Body of pancreas (tissue), 4 donors: ENCODE measurements at places on chromosomes 5 and 9. TPM values are rescaled to one million over a fixed set of nuclear protein-coding genes. Genes with fewer than 3 reads are reported as not detected.

DNA sequence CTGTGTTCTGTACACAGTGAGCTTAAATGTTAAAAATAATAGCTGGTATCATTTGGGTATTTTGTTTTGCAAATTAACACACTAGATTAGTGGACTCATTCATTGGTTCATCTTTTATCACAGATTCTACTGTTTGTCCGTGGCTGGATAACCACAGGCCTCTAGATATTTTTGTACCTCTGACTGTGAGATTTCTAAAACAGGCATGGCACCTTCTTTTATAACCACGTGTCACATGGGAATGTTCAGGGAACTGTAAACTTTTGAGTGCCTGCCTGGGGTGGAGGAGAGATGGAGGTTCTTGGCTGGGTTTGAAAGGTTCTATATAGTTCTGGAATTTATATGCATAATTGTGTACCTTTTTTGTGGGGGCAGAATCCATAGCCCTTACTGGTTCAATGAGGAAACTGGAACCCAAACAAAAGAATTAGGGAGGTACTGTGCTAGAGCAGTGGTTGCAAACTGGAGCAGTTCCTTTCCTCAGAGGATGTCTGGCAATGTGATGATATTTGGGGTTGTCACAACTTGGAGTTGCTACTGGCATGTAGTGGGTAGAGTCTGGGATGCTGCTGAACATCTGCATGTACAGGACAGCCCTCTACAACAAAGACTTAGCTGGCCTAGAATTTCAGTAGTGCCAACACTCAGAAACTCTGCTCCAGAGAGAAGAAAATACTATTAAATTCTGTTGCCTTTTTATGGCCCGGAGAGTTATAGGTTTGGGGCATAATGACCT lies 16.9 kb downstream of the TLE4 start:
- DNase-seq = no peak

GRCh38 chr5:178413988-178414387 lies 176.2 kb downstream of the COL23A1 start:
- DNase-seq = no peak

DNA sequence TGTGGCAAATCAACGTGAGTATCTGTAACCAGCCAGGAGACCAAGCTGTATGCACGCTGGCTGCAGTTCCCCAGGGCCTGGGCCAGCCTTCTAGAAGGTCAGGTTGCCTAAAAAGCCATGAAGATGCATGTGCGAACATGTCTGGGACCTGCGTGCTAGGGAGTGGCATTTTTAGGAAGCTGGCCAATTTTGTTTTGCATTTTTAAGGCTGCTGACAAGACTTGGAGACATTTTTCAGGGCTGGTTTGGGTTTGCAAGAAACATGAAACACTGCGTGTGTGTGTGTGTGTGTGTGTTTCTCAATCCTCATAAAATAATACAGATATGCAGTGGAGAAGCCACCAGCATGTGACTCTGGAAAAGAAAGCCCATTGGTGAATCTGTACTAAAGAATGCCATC lies 5.1 kb downstream of the TGFBI start:
- DNase-seq = no peak

DNA sequence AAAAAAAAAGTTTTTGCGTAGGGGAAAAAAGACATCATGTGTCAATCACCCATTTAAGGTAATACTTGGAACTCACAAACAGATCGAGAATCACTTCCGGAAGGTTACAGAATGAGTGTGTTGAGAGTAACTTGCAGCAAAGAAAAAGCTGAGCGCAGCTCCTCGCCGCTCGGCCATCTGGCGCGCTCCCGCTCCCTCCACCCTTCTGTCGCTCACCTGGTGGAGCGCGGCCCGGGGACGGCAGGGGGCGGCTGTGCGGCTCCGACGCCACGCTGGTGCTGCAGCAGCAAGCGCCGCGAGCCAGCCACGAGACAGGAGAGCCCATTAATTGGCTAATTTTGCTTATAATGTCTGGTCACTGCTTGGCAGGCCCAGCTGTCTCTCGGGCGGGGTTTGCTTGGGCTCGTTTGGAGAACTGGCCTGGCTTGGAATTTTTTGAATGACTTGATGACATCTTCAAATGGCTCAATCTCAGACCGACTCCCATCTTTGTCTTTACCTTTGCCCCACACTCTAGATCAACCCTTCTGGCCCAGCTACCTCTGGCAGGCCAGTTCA lies 601.8 kb downstream of the CCDC171 start:
- DNase-seq = peak; percentile 42

- no peak for DNase-seq
These were observed 48.8 kb downstream of the CD180 start for GRCh38 chr5:67147760-67148159.

- DNase-seq = no peak
These were observed 133.9 kb upstream of the PANK3 start for GRCh38 chr5:168713051-168713450.

DNA sequence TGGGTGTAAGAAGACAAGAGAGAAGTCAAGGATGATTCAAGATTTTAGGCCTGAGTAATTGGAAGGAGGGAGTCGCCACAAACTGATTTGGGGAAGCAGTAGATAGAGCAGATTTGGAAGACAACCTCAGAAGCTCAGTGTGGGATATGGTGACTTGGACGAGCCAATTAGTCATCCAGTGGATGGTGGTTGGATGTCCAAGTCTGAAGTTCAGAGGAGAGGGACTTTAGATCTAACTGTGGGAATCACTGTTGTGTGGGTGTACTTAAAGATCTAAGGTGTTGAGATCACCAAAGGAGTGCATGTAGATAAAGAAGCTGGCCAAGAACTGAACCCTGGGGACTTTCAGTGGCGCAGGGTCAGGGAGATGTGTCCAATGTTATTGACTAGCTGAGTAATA lies 2.2 kb downstream of the IDNK start:
- no peak for DNase-seq

- no peak for DNase-seq
These were observed 227.8 kb downstream of the MELK start for GRCh38 chr9:36800455-36800854.

DNA sequence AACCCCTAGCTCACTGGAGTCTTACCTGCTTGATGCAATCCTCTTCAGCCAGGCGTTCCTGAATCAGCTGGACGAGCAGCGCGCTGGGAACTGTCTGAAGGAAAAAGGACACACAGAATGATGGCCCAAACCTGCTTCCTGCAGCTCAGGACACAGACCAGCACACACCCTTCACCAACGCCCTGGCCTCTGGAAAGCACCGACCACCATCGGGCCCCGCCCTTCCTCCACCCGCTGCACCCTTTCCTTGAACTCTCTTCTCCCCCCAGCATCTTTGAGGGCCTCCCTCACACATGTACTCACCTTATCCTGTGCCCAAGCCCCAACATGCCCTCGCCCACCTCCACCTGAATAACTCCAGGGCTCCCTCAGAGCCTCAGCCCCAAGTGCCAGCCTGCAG lies 23.3 kb downstream of the AK8 start:
- no peak for DNase-seq

DNA sequence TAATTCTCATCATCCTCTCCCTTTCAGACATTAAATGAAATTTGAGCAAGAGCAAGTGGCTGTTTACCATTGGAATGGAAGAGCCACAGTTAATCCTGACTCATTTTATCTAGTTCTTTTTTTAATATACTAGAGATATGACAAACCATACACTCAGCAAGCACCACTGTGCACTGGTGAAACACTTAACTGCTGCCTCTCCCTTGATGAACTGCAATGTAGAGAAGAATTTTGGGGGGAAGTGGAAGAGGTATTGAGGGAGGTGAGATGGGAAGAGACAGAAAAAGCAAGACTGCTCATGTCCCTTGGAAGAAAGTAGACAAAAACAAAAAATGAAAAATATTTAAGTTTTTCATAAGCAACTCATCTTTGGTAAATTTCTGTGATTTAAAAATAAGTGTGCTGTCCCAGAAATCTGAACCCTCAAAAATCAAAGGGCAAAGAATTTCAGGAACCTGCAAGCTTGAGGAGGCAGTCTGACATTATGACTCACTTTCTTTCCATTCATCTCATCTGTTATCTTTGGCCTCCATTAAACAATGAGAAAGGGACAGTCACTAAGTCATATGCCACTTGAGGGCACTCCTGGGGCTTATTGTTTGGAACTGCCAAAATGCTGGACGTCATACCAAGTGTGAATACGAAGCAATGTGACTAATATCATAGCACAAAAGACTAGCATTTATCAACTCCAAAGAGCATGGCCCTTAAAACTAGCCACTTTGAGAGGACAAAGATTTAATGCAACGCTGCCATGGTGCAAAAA lies 566.8 kb upstream of the DMAC1 start:
- no peak for DNase-seq

- DNase-seq = no peak
These were observed 8.8 kb upstream of the LCP2 start for GRCh38 chr5:170306381-170306831.

GRCh38 chr5:135019314-135019713 lies 14.7 kb downstream of the PITX1 start:
- no peak for DNase-seq

DNA sequence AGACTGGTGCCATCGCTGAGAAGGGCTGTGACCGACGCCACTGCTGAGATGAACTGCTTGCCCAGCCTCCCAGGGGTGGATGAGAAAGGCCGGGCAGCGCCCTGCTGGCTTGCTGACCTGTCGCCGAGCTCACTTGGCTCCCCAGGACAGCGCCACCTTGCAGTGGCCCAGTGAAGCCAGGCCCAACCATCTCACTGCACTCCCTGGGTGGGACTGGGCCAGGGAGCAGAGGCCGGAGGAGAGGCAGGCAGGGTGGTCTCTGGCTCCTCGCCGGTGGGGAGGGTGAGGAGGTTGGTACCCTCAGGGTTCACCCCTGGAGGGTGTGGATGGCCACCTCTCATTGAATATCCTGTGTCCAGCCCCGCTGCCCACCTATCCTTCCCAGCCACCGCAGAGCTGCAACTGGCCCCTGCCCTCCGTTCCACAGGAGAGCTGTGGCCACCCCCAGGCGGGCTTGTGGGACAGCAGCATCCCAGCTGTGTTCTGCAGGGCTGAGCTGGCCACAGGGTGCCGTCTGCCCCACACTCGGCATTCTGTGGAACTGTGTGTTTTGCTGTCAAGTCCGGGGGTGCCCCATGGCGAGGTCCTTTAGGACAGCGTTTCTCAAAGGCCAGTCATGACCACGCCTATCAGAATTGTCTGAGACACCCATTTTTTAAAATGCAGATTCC lies 41.0 kb upstream of the FCN2 start:
- DNase-seq = no peak

DNA sequence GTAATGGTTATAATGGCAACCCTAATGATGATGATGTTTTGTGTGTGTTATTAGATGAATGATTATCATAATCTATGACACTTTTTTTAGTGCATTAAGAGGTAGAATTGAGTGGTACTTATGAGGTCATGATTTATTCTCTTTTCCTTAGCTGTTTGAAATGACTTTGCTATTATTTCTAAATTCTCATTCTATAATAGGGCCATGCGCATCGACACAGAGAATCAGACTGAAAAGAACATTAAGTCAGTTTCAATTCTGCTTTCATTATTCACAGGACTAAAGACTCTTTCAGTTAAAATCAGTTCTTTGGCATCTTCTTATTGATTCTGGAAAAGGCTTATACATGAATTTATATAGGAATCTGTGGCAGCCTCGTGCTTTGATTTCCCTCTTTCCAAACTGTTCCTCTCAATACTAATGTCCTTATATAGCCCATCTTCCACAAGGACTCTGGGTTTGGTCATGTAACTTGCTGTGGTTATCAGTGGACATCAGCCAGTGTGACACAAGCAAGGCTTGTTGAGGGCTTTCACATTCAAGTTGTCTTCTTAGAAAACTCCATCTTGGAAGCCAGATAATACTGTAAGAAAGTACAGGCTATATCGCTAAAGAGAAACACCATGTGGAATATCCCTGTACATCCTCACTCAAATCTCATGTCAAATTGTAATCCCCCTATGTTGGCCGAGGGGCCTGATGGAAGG lies 140.3 kb upstream of the CHD1 start:
- no peak for DNase-seq

GRCh38 chr5:8844206-8844605 lies 701.7 kb downstream of the SEMA5A start:
- DNase-seq = no peak

GRCh38 chr5:148913493-148913892 lies 87.1 kb downstream of the ADRB2 start:
- no peak for DNase-seq

GRCh38 chr5:83035373-83036100 lies 41.7 kb downstream of the TMEM167A start:
- peak; percentile 55 for DNase-seq

DNA sequence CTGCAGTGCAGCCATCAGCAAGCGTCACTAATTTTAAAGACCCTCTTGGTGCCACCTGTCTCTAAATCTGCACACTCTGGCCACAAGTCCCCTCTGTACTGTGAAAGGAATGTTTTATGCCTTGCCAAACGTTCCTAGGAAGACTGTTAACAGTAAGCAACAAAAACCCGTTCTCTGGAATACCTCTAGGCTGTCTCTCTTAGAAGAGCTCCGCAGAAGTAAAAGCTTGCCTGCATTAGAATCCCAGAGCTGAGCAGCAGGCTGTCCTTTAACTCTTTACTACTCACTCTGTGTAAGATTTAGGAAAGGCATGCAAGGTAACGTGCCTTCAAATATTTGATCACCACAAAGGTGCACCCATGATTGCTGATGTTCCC lies 53.9 kb upstream of the C9orf72 start:
- DNase-seq = no peak

GRCh38 chr9:105333811-105334210 lies 89.4 kb downstream of the SLC44A1 start:
- DNase-seq = no peak

- DNase-seq = no peak
These were observed 30.8 kb downstream of the DAB2IP start for GRCh38 chr9:121682201-121682600.

DNA sequence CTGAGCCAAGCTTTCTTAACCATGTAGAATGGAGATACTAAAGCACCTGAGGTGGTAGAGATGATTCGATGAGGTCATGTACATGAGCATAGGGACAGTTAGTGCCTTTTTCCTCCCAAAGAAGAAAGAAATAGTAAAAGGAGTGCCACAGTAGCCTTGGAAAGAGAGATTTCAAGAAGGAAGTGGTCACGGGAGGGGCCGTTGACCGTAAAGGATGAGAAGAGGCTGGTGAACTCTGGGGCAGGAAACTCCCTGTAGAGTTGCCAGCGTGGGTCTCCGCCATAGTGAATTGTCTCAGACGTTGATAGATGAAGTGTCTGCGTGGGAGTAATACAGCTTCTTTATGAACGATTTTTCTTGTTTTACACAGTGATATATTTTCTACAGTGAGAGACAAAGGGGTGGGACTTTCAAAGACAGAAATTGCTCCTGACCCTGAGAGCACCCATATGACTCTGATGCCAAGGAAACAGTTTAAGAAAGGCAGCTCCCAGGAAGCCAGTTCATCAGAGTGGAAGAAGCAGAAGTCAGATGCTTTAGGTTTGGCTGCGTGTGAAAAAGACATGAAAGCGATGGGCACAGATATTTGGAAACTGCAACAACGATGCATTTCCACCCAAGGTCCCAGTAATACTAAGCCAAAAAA lies 41.3 kb downstream of the UGCG start:
- DNase-seq = no peak

- no peak for DNase-seq
These were observed 108.2 kb downstream of the MPDZ start for GRCh38 chr9:13171261-13171660.

GRCh38 chr5:16492398-16493140 lies 27.0 kb upstream of the ZNF622 start:
- DNase-seq = peak; percentile 82

TSSK1B gene
- total RNA-seq = not detected

TAF11L10 gene
- not detected for total RNA-seq

ECSCR gene
- total RNA-seq = 6.2 TPM

ZNF189 gene
- total RNA-seq = 25.2 TPM

HCN1 gene
- total RNA-seq = 0.52 TPM

ROR2 gene
- total RNA-seq = 5.4 TPM

FOXD4L3 gene
- total RNA-seq = not detected

CEP120 gene
- total RNA-seq = 11.2 TPM
